Adipocyte (in vitro differentiated cells): ENCODE measurements at places on chromosomes 4 and X.

GRCh38 chrX:131894995-131895394 lies 128.1 kb upstream of the STK26 start:
- DNase-seq: no peak

- DNase-seq: no peak
Observed at GRCh38 chr4:11611868-11612267, 183.2 kb upstream of the HS3ST1 start.

DNA sequence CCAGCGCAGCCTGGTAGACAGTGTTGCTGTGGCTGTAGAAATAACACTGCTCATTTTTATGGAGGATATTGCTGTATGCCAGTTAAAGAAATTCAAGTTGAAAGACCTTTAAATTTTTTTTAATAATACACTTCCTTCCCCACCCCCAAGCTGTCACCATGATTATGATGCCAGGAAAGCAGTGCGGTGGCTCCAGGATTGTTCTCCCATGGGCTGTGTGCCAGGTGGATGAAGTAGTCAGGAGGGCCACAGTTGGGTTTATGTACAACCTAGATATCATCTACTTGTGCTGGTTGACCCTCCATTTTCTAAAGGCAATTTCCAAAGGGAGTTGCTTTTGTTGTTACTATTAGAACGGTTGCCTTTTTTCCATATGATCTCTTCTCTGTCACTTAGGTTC lies 136.6 kb downstream of the AFF1 start:
- DNase-seq: no peak

GRCh38 chr4:51958199-51958968 lies 61.8 kb downstream of the LRRC66 start:
- no peak for DNase-seq

GRCh38 chrX:70433848-70434351 lies 10.7 kb upstream of the DLG3 start:
- DNase-seq: peak; percentile 74

DNA sequence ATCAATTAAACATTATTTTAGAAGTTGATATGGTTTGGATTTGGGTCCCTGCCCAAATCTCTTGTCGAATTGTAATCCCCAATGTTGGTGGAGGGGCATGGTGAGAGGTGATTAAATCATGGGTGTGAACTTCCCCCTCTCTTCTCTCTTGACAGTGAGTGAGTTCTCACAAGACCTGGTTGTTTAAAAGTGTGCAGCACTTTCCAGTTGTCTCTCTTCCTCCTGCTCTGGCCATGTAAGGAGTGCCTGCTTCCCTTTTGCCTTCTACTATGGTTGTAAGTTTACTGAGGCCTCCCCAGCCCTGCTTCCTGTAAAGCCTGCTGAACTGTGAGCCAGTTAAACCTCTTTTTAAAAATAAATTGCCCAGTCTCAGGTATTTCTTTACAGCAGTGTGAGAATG lies 141.4 kb downstream of the GALNTL6 start:
- peak; percentile 12 for DNase-seq

GRCh38 chr4:173038192-173038896 lies 130.3 kb upstream of the GALNT7 start:
- DNase-seq: no peak

GRCh38 chrX:50877310-50877709 lies 33.2 kb upstream of the BMP15 start:
- peak; percentile 56 for DNase-seq

DNA sequence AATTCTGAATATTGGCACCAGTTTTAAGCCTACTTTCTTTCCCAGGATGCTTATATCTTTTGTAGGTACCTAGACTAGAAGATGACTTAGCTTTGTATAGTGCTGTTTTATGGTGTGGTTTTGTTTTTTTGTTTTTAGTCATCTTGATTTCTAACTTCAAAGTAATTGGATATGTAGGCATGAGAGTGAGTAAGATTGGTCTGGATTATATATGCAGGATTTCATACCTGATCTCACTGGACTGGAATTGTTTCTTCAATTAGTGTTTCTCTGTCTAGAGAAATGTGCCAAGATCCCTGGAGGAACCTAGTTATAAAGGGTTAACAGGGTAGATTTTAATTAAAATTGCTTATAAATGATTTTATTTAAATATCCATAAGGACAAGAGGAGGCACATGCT lies 23.1 kb downstream of the NAP1L5 start:
- no peak for DNase-seq

DNA sequence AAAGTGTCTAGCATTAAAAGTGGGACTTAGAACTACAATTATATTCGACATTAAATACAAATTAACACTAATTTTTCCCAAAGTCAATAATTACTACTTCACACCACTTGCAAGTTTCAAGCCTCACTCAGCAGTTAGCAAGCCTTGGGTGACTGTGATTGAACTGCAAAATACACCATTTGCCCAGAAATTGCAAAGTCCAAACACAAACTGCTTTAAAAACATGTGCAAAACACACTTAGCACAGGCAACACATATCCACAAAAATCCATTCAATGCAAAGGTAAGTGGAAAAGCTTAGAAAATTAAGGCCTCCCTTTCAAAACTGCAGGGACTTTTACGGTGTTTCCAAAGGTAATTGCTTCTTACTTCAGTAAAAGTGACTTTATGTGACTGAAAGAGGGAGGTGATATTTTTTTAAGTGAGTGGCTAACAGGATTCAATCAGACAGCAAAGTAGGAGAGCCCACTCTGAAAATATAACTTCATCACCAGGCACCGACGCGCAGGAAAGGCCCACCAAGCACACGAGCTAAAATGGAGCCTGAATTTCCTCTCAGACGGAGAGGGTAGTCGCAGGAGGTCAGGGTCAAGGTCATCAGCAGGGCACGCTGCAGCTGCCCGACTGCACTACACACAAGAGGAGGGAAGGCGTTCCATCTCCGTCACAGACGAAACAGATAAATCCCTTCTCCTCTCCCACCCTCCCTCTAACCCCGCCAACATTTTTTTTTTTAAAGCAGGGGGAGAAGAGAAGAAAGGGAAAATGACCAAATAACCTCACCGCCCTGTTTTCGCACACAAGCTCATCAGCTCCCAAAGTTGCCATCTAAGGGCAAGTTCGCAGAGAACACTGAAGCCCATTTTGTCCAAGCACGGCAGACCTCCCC lies 3.1 kb downstream of the ZNF827 start:
- DNase-seq: peak; percentile 18

- no peak for DNase-seq
Observed at GRCh38 chrX:68375803-68376202, 57.5 kb downstream of the OPHN1 start.

GRCh38 chrX:55033429-55033828 lies 2.7 kb upstream of the ALAS2 start:
- no peak for DNase-seq

DNA sequence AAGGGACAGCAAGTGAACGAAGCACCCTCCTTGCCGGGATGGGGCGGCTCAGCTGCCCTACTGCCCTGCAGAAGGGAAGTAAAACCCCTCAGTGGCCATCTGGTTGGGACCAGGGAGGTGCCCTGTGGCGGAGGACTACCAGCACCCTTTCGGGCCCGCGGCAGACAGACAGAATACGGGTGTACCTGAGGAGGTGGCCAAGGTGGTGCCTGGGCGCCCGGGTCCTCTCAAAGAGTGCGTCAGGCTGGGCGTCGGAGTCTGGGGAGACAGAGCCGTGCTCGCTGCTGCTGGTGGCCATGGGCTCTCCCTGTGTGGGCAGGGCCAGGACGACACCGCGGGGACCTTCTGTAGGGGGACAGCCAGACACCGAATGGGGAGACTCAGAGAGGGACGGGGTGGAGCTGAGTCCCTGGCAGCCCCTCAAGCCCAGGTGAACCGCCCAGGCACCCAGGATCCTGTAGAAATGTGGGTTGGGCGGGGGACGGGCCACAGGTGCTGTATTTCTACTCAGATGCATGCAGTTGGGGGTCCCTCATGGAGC lies 29.7 kb downstream of the PDHA1 start:
- no peak for DNase-seq

DNA sequence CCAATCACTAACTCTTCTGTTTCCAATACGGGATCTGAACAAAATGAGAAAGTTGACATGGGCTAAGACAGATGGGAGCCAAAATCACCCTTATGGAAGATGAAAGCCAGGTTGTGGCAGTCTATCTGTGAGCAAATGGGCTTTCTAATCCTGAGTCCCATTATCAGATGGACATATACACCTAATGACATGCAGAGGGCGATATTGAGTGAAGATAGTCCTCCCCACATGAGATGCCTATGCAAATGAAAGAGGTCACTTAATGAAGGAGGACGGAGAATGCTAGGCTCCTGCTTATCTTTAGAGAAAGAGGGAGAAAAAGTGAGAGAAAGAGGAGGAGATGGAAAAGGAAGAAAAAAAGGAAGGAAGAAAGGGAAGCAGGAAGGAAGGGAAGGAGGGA lies 547.5 kb downstream of the NLGN4X start:
- no peak for DNase-seq

- no peak for DNase-seq
Observed at GRCh38 chrX:45133465-45133864, 67.2 kb downstream of the DIPK2B start.

- DNase-seq: no peak
Observed at GRCh38 chr4:79147251-79147650, 178.6 kb downstream of the NAA11 start.

GRCh38 chrX:140713174-140713539 lies 3.6 kb downstream of the LINC00632 start:
- DNase-seq: no peak

DNA sequence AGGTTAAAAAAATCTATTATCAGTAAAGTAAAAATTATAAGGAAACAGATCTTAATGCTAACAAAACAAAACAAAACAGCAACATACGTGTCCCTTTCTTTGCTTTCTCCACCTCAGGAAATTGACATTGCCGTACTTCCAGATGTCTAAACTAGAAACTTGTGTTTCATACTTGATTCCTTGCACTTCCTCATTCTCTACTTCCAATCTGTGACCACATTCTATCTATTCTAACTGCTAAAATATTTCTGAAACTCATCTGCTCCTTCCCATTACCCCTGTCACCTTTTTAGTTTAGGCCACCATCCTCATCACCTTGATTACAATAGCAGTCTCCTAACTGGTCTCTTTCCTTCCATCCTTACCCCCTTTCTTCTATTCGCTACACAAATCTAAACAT lies 22.5 kb upstream of the RPA4 start:
- no peak for DNase-seq

- DNase-seq: no peak
Observed at GRCh38 chr4:182531555-182532162, 288.5 kb downstream of the TENM3 start.

DNA sequence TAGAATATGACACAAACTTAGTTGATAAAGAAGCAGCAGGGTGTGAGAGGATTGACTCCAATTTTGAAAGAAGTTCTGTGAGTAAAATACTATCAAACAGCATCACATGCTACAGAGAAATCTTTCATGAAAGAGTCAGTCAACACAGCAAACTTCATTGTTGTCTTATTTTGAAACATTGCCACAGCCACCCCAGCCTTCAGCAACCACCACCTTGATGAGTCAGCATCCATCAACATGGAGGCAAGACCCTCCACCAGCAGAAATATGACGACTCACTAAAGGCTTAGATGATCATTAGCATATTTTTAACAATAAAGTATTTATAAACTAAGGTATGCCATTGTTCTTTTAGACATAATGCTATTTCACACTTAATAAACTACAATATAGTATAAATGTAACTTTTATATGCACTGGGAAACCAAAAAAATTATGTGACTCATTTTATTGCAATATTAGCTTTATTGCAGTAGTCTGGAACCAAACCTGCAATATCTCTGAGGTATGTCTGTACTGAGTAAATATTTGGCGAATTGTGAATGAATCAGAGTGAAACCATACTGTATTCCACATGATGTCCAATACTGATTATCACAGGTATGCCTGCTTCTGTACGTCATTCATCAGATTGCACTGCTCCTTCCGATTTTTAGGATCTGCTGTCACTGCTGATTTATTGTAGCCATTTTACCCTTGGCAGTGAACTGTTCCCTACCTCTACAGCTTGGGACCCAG lies 11.6 kb downstream of the FRMPD4 start:
- DNase-seq: no peak

- no peak for DNase-seq
Observed at GRCh38 chr4:94500685-94501084, 48.9 kb downstream of the PDLIM5 start.

DNA sequence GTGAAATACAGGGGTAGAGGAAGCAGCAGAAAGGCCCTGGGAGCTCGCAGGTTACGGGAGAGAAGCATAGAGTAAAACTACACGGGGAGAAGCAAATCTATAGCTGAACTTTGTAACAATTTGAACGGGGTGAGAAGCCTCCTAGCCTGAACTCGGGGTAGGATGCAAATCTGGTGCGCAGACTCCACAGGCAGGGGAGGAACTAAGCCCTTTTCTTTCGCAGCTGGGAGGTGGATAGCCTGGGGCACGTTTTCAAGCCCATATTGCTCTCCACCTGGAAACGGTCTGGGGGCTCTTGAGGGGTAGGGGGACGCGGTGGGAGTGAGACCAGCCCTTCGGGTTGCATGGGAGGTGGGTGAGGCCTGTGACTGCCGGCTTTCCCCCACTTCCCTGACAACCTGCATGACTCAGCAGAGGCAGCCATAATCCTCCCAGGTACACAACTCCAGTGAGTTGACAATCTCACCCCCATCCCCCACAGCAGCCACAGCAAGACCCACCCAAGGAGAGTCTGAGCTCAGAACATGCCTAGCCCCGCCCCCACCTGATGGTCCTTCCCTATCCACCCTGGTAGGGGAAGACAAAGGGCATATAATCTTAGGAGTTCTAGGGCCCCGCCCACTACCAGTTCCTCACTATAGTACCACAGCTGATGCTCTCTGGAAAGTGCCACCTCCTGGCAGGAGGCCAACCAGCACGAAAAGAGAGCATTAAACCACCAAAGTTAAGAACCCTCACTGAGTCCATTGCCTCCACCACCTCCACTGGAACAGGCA lies 29.9 kb downstream of the SOWAHB start:
- DNase-seq: no peak

DNA sequence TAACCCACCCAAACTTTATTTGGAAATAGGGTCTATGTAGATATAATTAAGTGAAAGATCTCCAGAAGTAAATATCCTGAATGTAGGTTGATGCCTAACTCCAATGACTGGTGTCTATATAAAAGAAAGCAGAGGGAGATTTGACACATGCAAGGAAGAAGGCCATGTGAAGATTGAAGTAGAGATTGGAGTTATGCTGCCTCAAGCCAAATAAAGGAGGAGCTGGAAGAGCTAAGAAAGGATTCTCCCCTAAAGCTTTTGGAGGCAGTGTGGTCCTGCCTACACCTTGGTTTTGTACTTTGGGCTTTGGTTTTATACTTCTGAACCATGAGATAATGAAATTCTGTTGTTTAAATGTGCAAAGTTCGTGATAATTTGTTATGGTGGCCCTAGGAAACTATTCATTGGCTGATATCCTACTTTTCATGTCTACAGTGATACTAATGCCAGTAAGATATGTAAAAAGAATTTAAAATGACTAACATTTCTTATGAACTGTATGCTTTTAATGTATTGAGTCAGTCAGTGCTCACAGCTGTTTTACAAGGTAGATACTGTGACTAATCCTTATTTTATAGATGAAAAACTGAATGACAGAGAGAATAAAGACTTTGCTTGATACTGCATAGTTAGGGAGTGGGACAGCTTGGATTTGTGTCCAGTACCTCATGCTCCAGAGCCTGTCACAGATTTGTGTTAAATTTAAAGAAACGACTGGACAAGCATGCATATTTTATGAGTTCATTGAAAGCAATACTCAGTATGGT lies 5.9 kb upstream of the RAB40AL start:
- DNase-seq: no peak

GRCh38 chrX:12956704-12957534 lies 18.0 kb upstream of the TMSB4X start:
- peak; percentile 52 for DNase-seq
